ENCODE measurements at places on chromosomes 7 and 10. TPM values are rescaled to one million over a fixed set of nuclear protein-coding genes. Genes with fewer than 3 reads are reported as not detected.

The SFR1 gene
- 2.0 TPM for total RNA-seq

The PODXL gene
- total RNA-seq, result 1.5 TPM

The PEX1 gene
- total RNA-seq, result 66.1 TPM

The CTTNBP2 gene
- not detected for total RNA-seq

The LRRD1 gene
- not detected for total RNA-seq

The NPY gene
- not detected for total RNA-seq

The ITGA8 gene
- total RNA-seq, result not detected

The PAX4 gene
- total RNA-seq, result not detected

The STEAP1B gene
- not detected for total RNA-seq

The CCNJ gene
- total RNA-seq, result 7.4 TPM

The TSPAN15 gene
- total RNA-seq, result 1.6 TPM

DNA sequence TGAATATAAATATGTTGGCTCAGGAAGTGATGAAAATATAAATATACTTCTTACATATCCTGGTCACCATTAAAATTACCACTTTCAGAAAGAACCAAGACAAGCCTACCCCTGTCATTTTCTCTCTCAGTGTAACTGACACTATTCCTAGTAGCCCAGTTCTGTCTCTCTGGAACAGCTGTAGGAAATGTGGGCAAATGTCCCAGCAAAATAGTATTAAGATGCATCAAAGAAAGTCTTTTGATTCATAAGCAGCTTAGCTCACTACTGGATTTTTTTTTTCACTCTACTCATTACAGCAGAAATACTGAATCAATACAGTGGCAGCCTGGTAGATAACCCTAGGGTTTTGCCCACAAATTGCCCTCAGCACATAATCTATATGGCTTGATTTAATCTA, 290.9 kb downstream of the DNAJB9 start:
- DNase-seq, result no peak

DNA sequence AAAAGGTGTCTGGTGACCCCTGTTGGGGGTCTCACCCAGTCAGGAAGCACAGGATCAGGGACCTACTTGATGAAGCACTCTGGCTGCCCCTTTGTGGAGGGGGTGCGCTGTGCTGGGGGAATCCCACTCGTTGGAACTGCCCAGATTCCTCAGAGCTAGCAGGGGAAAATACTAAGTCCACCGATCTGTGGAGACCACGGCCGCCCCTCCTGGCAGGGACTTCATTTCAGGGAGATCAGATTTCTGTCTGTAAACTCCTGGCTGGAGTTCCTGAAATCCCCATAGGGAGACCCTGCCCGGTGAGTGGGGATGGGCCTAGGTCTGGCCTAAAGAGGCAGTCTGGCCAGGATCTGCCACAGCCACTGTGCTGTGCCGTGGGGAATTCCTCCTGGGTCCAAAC, 79.3 kb upstream of the ADCY1 start:
- DNase-seq, result no peak

DNA sequence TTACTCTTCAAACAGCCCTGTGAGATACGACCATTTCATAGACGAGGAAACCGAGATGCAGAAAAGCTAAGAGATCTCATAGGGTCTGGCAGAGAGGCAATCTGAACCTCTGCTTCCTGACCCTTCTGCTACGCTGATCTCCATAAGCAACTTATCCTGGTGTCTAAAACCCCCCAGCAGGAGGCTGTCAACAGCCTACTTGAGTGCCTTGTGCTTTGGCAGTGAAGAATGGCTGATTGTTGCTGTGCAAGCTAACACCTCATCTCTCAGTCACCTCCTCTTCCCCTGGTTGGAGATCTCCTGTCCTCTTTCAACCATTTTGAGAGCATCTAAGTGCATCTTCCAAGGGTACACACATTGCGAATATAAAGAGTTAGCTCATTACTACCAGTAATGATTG, 86.2 kb downstream of the AOAH start:
- no peak for DNase-seq

DNA sequence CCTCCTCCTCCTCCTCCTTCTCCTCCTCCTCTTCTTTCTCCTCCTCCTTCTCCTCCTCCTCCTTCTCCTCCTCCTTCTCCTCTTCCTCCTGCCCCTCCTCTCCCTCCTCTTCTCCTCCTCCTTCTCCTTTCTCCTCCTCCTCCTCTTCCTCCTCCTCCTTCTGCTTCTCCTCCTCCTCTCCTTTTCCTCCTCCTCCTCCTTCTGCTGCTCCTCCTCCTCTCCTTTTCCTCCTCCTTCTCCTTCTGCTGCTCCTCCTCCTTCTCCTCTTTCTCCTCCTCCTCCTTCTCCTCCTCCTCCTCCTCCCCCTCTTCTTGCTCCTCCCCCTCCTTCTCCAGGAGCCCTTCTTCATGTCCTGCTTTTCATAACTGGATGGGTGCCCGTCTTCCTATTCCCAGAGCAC, 12.2 kb downstream of the PLXNA4 start:
- DNase-seq, result no peak

DNA sequence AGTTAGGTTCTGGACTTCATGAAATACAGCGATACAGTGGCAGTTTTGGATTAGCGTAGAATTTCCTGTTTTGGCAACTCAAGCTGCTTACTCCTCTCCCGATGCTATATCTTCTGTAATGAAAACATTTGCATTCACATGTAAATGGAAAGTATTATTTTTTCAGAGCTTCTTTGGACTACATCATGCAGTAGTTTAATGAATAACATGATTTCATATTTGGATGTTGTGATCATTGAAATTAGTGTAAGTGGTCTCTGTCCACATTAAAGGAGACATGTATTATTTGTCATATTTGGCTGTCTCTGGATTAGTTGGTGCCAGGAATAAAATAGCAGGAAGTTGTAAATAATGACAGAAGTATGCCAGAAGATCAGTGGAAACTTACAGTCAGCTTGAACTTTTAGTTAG, 331.6 kb downstream of the GFRA1 start:
- no peak for DNase-seq

- no peak for DNase-seq
These were observed 178.0 kb upstream of the MBL2 start for GRCh38 chr10:52950578-52950977.

DNA sequence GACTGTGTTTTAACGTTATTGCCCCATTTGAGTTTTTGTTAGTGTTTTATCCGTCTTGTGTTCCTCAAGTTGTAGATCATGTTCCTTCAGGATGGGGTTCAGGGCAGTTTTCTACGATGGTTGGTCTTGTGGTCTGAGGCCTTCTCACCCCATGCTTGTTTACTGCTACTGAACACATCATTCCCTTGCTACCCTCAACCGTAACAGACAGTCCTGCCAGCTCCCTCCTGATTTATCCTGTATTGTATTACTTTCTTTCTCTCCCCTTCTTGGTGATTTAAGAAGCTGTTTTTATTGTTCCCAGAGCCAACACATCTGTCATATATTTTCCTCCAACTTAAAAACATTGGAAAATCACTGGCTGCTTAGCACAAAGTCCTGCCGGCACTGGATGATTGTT, 719.8 kb downstream of the INHBA start:
- DNase-seq, result no peak

GRCh38 chr10:113921561-113922370, 67.3 kb downstream of the NHLRC2 start:
- DNase-seq, result no peak

DNA sequence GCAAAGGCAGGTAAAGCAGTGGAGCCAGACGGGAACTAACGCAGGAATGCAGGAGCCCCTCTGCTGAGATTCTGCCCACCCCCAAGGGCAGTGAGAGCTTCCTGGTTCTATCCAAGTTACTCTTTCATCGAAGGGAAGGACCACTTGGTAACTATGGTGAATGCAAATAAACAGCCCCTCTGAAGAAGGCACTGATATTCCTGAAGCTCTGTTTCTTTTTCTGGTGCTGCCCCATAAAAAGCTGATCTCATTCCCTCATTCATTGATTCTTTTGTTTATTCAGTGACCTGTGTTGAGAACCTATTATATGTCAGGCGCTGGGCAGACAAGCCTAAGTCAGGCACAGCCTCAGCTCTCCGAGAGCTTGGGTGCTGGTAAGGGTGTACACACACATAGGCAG, 217.3 kb downstream of the SNX10 start:
- DNase-seq, result no peak

DNA sequence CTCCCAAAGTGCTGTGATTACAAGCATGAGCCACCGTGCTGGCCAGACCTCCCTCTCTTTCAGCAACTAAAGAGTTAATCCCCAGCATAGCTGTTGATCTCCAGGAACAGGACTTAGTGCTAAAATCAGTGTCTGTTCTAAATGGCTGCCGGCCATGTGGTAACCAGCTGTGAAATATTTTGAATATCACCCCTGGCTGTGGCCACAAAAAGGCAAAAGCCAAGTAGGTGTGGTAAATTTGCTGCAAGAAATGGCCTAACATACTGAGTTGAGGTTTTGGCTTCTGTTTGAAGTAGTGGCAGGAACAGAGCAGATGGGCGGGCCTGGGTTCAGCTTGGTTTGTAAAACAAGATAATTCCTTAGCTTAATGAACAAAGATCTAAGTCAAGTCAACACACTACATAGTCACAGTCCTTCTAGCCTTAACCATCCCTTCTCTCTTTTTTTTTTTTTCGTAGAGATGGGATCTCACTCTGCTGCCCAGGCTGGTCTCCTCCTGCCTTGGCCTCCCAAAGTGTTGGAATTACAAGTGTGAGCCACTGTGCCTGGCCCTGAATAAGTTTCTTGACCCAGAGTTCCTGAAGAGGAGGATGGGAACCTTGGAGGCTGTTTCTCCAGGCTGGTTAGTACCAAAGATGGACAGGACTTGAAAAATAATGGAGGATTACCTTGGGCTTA, 22.7 kb upstream of the AGFG2 start:
- DNase-seq, result peak; percentile 83

- no peak for DNase-seq
These were observed 120.8 kb downstream of the TNS3 start for GRCh38 chr7:47461161-47461560.

GRCh38 chr10:73117976-73118743, 7.9 kb downstream of the NUDT13 start:
- DNase-seq, result peak; percentile 83

GRCh38 chr7:50228148-50228547, 76.4 kb upstream of the IKZF1 start:
- no peak for DNase-seq

- DNase-seq, result no peak
These were observed 76.4 kb downstream of the FRMD4A start for GRCh38 chr10:14254368-14254767.

- DNase-seq, result no peak
These were observed 22.5 kb upstream of the EPHB6 start for GRCh38 chr7:142832417-142832816.

GRCh38 chr10:7192831-7193361, 217.9 kb downstream of the SFMBT2 start:
- DNase-seq, result no peak

DNA sequence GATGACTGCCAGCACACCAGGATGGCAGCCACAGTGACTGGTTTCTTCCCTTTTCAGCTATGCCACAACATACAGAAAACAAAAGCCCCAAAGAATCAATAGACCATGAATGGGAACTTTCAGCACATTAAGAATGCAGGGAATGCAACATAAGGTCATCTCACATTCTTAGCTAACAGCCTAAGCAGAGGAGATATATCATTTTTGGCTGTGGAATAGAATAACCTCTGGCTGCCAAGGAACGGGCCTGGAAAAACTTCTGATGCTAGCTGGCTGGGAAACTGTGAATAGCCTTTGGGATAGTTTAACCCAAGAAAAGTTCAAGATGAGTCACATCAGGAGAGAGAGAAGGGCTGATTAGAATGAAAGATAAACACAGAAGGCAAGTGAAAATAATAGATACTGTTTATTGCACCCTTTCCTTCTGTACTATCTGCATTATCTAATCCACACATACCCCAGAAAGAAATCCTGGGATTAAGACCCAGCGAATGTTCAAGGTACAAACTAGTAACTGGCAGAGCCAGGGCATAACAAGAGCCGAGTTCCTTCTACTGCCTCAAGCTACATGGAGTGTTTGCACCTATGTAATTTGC, 169.2 kb downstream of the SEMA3A start:
- no peak for DNase-seq

GRCh38 chr10:117666965-117667364, 124.4 kb downstream of the EMX2 start:
- no peak for DNase-seq

- no peak for DNase-seq
These were observed 46.3 kb upstream of the GPAM start for GRCh38 chr10:112229901-112230300.

GRCh38 chr7:121023683-121024511, 35.4 kb downstream of the CPED1 start:
- no peak for DNase-seq

GRCh38 chr10:48572414-48572813, 32.5 kb downstream of the ARHGAP22 start:
- DNase-seq, result no peak

DNA sequence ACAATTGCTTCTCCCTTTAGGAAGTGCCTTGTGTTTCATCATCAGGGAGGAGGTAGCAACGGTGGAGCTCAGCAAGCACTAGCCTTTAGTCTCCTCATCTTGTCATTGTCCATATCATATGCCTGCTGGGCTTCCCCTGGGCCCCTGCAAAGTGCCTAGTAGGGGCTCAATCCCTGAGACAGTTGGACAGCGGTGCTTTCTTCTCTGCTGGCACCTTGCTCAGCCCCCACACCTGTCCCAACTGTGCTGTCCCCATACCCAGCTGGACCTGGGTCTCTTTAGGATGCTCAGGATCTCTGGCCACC, 5.5 kb downstream of the SMARCD3 start:
- no peak for DNase-seq

- no peak for DNase-seq
These were observed 46.3 kb downstream of the GRID2IP start for GRCh38 chr7:6504996-6505395.

DNA sequence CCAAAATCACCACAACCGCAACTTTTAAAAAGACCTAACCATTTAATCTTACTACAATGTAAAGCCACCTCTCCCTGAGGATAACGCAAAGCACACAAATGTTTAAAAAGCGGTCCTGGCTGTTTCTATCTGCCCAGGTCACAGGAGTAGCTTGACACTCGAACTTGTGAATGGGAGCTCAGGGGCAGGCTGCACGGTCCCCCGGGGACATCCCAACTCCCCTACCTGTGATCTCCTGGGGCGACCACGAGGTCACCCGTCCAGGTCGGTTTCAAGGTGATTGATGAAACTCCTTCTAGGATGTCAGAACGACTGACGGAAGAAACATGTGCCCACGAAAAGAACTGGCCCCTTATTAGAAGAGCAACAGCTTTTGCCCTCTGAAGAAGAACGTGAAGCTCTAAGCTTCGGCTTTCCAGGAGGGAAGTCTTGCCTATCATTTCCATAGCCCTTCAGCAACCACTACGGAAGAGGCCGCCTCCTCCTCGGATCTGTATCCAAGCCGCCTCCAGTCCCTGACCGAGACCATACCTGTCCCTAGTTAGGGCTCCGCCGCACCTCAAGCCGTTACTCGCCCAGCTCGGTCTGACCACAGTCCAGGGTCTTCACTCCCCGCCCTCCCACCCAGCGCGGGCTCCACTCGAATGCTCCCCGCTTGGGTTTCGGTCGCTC, 459 bp downstream of the CYCS start:
- peak; percentile 62 for DNase-seq

All from Karpas-422 (cell line).